ENCODE measurements at places on chromosomes 12 and 14.

- no peak for DNase-seq
Measured at GRCh38 chr12:99959549-99960170, 25.1 kb downstream of the ANKS1B start.

GRCh38 chr12:31105668-31106067 lies 32.0 kb downstream of the DDX11 start:
- DNase-seq = no peak

DNA sequence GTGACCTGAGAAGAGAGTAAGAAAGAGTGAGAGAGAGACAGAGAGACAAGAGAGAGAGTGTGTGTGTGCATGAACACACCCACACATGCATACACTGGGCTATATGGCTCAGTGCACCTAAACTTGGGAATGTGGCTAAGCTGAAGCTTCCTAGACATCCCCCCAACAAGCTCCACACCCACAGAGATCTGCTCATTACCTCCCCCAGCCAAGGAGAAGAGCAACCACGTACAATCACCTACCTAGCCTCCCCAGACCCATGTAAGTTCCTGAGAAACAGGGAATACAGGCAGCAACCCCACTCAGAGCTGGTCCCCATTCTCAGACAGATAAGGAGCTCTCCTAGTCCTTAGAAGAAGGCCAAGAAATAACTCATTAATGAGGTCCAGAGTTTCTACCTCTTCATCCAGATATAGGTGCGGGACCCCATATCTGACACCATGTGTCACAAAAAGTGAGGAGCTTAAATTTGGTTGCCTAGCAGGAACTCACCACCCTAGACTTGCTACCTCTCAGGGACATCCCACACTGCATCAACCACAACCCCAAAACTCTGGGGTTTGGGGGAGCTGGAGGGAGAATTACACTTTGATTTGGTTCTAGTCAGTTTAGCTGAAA lies 9.9 kb downstream of the AJUBA start:
- DNase-seq = no peak

DNA sequence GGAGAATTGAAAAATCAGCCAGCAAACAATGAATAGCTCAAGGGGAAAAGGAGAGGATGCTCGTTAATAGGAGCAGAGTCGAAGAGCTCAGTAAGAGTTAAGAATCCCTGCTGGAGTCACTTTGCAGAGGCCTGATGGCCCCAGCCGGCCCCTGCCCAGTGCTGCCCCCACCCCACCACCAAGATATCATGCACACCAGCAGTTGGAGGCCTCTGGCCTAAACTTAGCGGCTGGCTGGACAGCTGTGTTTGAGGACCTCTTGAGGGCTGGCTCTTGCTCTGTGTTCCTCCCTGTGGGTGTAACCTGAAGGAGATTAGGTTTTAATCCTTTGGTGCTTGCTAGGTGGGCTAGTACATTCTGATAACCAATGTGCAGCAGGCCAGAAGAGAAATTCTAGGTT lies 142.0 kb downstream of the PLXNC1 start:
- no peak for DNase-seq

All from substantia nigra (tissue), 51 donors.